ENCODE measurements at places on chromosomes 2 and 18.

DNA sequence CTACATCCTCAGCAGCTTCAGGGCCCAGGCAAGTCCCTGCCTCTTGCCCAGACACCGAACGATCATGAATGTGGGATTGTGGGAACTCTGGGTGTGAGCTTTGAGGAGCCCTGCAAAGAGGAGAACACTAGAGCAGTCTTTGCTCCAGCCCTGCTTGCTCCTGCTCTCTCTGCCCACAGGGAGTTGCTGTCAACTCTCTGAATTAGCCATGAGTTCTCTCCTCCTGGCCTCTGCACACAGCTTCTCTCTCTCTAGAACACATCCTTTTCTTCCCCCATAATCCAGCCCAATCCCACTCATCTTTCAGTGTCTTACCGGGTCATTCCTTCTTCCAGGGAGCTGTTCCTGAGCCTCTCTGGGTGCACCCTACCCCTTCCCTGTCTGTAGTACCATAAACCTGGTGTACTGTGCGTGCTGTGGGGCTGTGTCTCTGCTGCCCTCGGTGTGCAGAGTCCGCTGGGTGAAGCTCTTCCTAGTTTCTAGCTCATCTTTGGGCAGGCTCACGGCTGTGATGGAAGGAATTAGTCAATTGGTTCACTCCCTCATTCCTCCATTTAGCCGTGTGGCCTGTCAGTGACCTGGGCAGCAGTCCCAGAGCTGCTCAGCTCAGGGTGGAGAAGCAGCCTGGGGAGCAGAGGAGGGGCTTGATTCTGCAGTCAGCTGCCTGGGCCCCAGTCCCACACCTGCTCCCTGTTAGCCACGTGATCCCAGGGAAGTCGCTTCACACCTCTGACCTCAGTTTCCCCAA lies 132.9 kb upstream of the HDAC4 start:
- no peak for DNase-seq

GRCh38 chr2:209311948-209312347 lies 111.9 kb upstream of the MAP2 start:
- DNase-seq = no peak

DNA sequence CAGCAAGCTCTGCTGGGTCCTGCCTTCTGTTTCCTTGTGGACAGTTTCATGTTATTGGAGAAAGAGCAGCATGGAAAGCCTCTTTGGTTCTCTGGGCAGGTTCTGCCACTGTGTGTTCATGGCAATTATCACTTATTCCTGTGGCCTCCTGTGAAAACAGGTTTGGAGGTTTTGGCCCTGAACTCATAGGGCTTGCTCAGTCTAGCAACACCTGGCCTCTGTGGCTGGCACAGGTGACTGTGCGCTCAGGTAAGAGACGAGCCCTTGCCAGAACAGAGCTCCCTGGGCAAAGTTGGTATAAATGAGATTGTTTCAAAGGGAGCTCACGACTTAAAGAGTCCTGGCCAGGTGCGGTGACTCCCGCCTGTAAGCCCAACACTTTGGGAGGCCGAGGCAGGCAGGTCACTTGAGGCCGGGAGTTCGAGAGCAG lies 5.7 kb downstream of the CEP68 start:
- DNase-seq = no peak

DNA sequence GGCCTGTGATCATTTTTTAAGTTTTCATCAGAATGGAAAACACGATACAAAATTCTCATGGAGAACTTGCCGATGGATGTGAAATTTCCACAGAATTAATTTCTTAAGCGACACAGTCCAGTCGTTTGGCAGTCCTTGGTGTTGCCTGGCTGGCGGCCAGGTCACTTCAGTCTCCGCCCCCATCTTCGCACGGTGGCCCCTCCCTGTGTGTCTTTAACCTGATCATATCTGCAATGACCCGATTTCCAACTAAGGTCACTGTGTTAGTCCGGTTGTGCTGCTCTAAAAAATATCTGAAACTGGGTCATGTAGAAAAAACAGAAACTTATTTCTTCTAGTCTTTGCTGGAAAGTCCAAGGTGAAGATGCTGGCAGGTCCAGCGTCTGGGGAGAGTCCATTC lies 44.5 kb upstream of the COPS8 start:
- no peak for DNase-seq

GRCh38 chr2:19793132-19793750 lies 108.5 kb downstream of the TTC32 start:
- no peak for DNase-seq

DNA sequence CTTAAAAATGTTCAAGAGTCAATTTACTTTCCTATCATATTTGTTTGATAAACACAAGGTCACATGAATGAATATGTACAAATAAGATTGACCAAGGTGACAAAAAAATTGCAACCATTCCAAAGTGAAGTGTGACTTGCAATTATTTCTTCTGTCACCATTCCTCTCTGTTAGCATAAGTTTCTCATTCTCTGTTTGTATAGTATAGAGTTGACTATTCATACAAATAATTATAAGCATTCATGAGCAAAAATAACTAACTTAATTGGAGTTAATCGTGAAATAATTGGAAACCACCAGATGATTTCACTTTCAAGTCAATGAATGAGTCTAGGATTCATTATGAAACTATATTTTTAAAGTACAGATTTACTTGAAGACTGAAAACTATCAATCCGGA lies 42.1 kb downstream of the PGAP1 start:
- DNase-seq = no peak

GRCh38 chr2:138510319-138510718 lies 8.7 kb downstream of the SPOPL start:
- DNase-seq = no peak

- DNase-seq = no peak
These were observed 116.0 kb downstream of the COPS8 start for GRCh38 chr2:237201461-237202287.

- no peak for DNase-seq
These were observed 182.3 kb downstream of the CAMKMT start for GRCh38 chr2:44543773-44544725.

- DNase-seq = no peak
These were observed 435 bp downstream of the IFT172 start for GRCh38 chr2:27489118-27489497.

- DNase-seq = no peak
These were observed 364.2 kb downstream of the NUP35 start for GRCh38 chr2:183488421-183488820.

DNA sequence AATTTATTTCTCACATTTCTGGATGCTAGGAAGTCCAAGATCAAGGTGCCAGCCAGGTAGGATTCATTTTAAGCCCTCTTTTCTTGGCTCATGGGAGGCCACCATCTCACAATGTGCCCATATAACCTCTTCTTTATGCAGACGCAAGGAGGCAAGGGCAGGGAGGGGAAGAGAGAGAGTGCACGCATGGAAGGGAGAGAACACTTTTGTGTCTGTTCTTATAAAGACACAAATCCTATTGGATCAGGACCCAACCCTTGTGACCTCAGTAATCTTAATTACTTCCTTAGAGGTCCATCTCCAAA lies 32.5 kb downstream of the CMPK2 start:
- no peak for DNase-seq

- DNase-seq = peak; percentile 44
These were observed 164.3 kb downstream of the TWIST2 start for GRCh38 chr2:239012228-239012627.

DNA sequence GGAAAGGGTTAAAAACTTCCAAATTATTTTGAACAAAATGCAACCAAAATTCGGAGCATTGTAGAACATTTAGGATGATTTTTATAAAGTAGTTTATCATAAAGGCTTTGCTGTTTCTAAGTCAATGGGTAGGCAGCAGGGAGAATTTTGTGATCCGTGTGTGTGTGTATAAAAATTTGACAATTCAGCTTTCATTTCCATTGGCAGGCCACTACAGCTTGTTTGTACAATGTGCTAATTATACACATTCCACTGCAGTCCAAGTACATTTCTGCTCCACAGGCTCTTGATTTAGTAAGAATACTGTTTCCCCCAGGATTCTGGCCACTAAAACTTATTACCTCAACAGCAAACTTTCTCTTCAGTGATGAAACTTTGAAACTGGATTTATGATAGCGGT lies 71.8 kb upstream of the LTBP1 start:
- no peak for DNase-seq

DNA sequence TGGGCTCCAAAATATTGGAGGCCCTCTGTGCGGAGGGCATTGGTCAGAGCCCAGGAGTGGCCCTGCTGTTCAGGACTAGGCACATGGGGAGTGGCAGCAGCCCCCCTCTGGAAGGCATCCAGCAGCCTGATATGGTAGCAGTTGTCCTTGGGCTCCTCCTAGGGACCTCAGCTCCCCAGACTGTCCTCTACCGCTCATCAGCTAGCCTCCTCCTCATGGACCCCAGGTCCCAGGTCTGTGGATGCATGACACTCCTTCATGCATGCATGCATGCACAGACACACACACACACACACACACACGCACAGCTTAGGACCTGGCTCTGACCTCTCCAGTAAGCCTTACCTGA lies 15.4 kb upstream of the ATP6V1B1 start:
- DNase-seq = peak; percentile 34

DNA sequence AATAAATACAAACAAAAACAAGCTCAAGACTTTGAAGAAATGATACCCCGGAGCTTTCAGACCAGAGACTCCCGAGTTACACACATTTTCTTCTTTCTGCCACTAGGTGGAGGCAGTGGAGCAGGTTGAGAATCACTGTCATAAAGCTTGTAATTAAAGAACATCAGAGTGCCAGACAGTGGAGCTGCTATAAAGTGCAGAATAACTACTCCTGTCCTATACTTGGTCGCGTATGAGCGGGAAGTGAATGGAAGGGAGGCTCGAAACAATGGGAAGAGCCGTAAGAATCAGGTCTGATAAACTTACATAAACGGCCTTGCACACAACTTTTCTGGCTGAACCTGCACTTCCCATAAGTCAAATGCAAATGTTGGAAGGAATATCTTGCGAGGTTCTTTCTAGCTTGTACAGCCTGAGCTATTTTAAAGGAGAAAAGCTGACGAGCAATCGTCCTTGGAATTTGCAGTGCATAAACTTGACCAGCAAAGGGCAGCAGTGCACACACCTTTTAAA lies 189.0 kb downstream of the RPIA start:
- no peak for DNase-seq

DNA sequence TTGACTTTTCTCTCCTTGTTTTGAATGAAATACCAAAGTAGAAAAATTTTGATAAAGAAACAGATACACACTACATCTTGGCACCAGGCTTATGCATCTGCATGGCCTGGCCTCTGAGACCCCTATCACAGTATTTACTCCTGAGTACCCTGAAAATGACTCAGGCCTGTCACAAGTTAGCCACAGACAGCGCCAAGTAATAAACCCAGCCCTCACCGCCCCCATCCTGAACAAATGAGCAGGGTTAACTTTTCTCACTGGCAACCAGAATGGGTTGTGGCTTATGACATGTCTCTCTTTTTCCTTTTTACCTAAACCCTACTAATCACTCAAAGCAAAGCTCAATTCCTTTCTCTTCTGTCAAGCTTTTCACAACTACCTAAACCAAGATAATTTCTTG lies 35.3 kb downstream of the SPRED2 start:
- no peak for DNase-seq

- no peak for DNase-seq
These were observed 29.5 kb downstream of the METTL8 start for GRCh38 chr2:171404261-171404660.

All from activated effector memory CD4-positive, alpha-beta T cell treated with anti-CD3 and anti-CD28 coated beads, Interleukin-2, amount 50 U/mL, for 16 hours (primary cell).